ENCODE measurements at places on chromosomes 3 and 15.
A peak's percentile ranks its signal among the peaks of the same experiment; 100 is the strongest.

DNA sequence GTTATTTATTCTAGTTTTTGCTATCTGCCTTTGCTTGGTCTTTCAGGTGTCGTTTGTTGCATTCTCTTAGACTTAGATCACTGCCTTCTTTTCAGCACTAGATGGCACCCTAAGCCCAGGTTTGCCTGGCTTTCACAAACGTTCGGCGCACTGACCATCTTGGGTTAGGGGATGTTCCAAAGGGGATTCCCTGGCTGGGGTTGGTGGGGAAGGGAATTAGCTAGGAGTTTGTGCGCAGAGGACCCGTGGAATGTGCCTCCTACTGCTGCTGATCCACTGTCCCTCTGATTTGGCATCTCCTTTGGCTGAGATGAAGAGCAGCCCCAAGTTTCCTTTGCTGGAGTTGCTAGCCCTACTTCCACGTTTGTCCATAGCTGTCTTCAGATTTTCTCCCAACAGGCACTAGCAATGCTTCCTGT, 33.9 kb downstream of the PFN2 start:
- DNase-seq: peak; percentile 30

GRCh38 chr3:185021256-185021655, 131.6 kb downstream of the C3orf70 start:
- DNase-seq: no peak

DNA sequence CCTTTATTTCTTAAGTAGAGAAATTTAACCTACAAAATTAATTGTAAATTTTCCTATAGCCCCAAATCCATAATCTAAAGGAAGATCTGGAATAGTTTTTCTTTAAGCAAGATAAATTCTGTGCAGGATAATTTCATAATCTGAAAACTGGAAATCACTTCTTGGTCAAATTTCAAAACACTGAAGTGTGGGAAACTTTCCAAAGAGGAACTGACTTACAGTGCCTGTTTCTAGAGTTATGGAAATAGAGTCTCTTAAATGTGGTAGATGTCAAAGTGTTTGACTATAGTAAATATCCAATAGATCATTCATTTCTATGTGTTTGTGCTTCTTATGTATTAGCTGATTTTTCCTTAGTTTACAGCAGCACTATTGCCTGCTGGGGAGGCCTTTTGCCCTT, 1.6 kb upstream of the P2RY13 start:
- DNase-seq: no peak

GRCh38 chr3:138325990-138326389, 3.7 kb downstream of the NME9 start:
- DNase-seq: no peak

DNA sequence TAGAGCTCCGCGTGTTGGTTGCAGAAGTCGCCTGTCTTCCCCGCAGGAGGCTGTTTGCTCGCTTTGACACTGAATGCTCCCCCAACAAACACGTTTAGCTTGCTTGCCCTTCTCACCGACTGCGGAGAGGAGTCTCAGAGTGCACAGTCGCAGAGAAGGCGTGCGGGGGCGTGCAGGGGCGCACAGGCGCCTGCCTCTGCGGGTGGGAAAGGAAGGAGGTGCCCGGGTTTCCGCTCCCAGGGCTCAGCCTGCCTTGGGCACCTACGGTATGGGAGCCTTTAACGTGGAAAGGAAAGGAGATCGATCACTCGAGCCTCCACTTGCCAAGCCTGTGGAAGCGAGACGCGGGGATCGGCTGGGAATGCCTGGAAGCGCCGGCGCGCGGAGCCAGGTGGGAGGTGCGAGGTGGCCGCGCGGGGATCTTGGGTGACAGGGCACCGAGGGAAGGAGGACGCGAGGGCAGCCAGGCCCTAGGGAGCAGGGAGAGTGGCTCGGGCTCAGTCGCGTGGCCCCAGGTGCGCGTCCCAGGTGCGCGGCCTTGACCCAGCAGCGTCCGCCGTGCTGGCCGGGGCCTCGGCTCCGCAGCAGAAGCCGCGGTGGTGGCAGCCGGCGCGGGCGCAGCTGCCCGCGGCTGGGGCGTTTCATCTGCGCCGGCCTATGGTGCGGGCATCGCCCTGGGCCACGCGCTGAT, at the start of gene FAN1:
TSS of gene FAN1 (plus strand) at position 419 of the 691 bp plus-strand sequence. CDS start 749 bp downstream, outside the sequence.
- peak; percentile 64 for DNase-seq
